ENCODE measurements at places on chromosomes 16 and 17.

DNA sequence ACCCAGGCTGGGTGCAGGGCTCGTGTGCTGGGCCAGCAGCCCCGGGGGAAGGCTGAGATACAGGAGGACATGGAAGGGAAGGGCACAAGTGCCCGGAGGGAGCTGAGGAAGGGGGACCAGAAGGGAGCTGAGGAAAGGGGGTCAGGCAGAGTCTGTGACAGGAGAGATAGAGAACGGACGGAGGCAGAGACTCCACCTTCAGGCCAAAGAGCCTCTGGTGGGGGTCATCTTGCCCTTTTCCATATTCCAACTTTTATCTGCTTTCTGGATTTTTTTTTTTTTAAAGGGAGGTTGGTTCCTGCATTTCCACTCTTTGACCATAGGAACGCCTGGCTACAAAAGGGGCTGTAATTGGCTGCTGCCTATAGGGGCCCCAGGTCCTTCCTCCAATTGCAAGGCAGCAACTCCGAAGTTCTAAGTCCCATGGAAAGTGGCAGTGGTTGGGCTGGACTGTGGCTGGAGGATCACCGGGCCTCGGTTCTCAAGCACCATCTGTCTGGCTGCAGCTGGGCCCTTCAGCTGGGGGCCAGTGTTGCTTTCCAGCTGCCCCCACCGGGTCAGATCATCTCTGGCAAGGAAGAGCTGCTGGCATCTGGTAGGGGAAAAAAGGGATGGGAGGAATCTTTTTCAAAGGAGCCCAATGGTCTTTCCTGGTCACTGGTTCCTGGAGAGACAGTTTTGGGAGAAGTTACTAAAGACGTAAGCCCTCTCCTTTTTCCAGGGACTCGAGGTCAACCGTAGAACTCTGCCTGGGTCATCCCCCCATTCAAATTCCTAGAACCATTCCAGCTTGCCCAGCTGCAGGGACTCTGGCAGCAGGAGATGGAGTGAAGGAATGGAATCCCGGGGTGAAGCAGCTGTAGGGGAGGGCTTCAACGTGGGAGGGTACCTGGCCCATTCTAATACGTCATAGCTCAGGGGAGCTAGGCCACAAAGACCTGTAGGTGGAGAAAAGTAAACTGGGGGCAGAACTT lies 13.1 kb upstream of the MRPS23 start:
- no peak for DNase-seq

GRCh38 chr16:31569360-31569717 lies 41.6 kb downstream of the AHSP start:
- no peak for DNase-seq

GRCh38 chr16:35599429-35600160 lies 2140.2 kb downstream of the TP53TG3F start:
- no peak for DNase-seq

DNA sequence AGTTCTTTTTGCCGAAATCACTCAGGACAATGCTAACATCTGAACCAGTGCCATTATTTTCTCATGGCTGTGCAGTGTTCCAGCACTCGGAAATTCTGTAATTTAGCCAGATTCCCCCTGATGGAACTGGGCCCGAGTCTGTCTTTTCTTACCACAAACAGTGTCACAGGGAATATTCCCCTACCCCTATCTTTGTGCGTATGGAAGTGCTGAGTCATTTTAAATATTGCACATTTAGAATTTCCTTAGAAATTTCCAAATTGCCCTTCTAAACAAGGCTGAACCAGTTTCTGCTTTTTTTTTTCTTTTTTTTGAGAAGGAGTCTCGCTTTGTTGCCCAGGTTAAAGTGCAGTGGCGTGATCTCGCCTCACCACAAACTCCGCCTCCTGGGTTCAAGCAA lies 88.0 kb upstream of the CREBBP start:
- no peak for DNase-seq

- DNase-seq: no peak
Measured at GRCh38 chr17:14304222-14304772, 3.4 kb downstream of the HS3ST3B1 start.

- DNase-seq: no peak
Measured at GRCh38 chr16:81578636-81579413, 134.2 kb downstream of the CMIP start.

GRCh38 chr17:50169121-50169764 lies 3.4 kb downstream of the SGCA start:
- peak; percentile 67 for DNase-seq

DNA sequence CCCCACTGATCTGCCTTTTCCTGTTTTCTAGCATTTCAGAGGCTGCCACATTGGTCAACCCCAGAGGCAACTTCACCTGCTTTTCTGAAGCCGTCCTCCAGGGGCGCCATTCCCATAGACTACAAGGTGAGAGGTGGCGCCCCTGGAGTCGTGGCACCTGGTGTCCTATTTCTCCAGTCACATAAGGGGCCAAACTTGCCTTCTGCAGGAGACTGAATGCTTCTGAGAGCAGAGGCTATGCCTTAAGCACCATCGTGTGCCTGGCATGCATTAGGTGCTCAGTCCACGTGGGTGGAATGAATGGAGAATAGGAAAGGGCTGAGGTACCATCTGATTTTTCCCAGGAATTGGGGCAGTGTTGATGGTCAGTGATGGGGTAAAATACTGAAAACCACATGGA lies 164.8 kb downstream of the HAPSTR1 start:
- no peak for DNase-seq

DNA sequence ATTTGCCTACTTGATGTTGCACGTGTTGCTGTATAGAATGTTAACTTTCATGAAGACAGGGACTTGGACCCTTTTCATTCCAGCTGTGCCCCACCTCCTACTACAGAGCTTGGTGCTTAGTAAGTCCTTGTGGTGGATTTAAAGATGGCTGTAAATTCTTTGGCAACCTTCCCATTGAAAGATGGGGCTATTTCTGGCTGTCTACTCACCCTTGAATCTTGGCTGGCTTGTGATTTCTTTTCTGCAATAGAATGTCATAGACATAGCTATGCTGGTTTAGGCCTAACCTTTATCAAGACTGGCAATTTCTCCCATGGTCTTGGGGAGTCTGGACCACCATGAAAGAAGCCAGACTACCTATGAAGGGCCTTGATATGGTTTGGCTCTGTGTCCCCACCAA lies 59.0 kb downstream of the ACSM2A start:
- DNase-seq: no peak

- DNase-seq: no peak
Measured at GRCh38 chr16:66206363-66206762, 160.1 kb upstream of the CDH5 start.

GRCh38 chr16:12750554-12750918 lies 53.2 kb downstream of the CPPED1 start:
- DNase-seq: no peak

DNA sequence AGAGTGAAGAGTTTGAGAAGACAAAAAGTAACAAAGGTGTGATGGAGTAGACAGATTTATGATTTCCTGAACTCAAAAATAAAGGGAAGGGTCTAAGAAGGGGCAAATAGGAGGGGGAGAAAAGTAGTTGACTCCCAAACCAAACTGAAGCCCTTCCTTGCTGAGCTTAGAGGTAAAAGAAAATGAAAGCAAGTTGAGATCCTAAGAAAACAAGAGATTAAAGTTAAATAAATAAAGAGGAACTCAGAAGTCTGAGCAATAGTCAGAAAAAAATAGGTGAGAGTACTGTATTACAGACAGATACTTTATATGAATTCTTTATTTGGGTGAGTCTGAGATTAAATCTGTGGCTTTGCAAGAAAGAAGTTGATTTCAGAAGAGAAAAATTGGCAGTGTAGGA lies 3.3 kb upstream of the PSMD12 start:
- DNase-seq: no peak

- no peak for DNase-seq
Measured at GRCh38 chr16:66480265-66481080, 53.4 kb downstream of the BEAN1 start.

GRCh38 chr17:7063518-7064094 lies 16.4 kb downstream of the CLEC10A start:
- DNase-seq: no peak

DNA sequence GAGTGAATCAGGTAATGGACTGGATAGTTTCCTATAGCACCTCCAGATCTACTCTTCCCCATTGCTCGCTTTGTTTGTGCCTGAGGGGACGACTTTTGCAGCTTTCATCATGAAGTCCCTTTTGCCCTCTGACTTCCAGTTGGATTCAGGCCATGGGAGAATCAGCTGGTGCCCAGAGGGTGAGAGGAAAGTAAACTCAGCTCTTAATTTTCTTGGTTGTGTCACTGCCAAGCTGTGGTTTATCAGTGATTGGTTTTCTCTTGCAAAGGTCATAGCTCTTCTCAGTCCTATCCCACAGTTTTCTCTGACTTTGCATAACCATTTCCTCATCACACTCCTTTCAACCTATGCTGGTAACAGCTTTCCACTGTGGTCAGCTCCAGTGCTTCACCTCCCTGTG lies 200.1 kb downstream of the KCNJ2 start:
- no peak for DNase-seq

- no peak for DNase-seq
Measured at GRCh38 chr16:10098991-10099390, 83.2 kb downstream of the GRIN2A start.

- DNase-seq: no peak
Measured at GRCh38 chr17:34773036-34773435, 188.2 kb downstream of the CCT6B start.

- DNase-seq: no peak
Measured at GRCh38 chr16:75112734-75113491, 3.7 kb downstream of the LDHD start.

- DNase-seq: no peak
Measured at GRCh38 chr17:9839433-9839832, 13.7 kb downstream of the GLP2R start.

GRCh38 chr17:29707212-29707571 lies 84.5 kb upstream of the CORO6 start:
- DNase-seq: no peak

GRCh38 chr16:88320947-88321634 lies 61.7 kb upstream of the ZNF469 start:
- DNase-seq: no peak

DNA sequence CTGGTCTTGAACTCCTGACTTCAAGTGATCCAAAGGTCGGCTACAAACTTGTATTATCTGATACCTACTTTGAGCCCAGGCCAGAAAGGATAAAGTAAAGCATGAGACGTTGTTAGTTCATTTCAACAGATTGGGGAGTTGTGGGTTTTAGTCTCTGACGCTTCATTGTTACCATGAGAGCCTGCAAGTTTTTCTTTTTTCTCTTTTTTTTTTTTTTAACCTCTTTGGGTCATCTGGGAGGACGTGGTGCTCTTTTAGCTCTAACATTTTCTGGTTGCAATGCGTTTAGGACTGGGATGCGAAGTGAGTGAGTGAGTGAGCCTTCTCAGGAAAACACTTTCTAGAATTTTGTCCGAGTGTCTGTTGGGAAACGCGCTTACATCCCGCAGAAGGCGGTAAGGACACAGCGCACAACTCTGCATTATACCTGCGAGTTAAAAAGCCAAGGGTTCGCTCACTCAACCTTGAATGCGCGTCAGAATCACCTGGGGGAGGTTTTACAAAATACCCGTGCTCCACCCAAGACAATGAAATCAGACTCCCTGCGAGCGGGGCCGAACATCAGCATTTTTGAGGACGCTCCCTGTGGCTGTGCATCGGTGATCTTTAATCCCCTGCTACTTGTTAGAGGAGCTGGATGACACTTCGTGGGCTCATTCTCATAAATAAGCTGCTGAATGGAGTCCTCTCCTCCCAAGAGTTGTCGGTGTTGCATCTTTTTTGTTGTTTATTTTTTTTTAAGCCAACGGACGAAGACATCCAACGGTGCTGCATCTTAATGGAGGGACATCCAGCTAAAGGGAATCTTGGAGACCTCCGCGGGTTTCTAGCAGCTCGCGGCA lies 629 bp upstream of the RNF135 start:
- DNase-seq: no peak

DNA sequence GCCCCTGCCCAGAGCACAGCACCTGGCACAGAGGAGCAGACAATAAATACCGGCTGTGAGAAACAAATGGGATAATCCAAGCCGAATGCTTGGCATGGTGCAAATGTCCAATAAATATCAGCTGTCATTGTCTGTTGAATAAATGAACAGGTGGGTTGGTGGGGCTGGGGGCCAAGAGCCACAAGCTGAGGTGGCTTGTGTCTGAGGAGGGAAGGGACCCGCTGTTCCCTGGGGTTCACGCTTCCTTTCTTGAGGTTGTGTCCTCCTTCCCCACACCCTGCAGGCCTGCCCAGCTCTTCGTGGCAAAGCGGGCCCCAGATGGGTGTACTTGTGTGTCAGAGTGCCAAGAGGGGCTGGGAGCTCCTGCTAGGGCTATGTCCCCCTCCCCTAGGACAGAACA lies 38.6 kb downstream of the ARHGAP27 start:
- no peak for DNase-seq

DNA sequence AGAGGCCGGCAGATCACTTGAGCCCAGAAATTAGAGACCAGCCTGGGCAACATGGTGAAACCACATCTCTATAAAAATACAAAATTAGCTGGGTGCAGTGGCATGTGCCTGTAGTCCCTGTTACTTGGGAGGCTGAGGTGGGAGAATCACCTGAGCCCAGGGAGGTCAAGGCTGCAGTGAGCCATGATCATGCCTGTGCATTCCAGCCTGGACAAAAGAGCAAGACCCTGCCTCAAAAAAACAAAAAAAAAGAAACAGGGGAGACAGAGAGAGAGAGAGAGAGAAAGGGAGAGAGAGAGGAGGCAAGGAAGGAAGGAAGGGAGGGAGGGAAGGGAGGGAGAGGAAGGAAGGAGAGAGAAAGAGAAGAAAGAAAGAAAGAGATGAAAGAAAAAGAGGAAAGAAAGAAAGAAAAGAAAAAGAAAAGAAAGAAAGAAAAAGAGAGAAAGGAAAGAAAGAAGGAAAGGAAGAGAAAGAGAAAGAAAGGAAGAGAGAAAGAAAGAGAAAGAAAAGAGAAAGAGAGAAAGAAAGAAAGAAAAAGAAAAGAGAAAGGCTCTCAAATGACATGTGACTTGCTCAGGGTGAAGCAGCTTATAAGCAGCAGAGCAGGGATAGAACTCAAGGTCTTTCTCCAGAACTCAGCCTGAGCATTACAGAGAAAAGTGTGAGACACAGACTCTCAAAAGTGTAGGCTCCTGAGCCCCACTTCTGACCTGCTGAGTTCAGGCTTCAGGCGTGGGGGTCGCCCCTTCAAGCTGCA lies 15.5 kb downstream of the CX3CL1 start:
- DNase-seq: no peak

- DNase-seq: peak; percentile 42
Measured at GRCh38 chr16:17194190-17194780, 276.5 kb downstream of the XYLT1 start.

GRCh38 chr17:12536472-12536871 lies 129.2 kb upstream of the MYOCD start:
- no peak for DNase-seq

DNA sequence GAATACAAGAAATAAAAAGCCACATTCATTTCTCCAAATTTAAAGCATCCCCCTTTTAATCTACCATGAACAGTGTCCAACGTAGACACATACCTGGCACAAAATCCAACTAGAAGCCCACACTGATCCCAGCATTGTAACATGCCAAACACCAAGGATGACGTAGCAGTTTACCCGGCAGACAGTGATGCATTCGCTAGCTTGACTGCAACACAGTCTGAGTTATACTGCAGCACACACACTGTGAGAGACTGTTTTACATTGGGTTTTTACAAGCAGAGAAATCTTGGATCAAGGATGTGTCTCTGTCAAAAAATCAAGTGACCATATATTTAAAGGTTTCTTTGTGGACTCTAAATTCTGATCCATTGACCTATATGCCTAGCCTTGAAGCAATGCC lies 74.5 kb upstream of the C17orf78 start:
- no peak for DNase-seq

Data from CD4-positive, alpha-beta T cell treated with Interleukin-4 for 4 hours (primary cell).